ENCODE measurements at places on chromosomes 2 and 18.

DNA sequence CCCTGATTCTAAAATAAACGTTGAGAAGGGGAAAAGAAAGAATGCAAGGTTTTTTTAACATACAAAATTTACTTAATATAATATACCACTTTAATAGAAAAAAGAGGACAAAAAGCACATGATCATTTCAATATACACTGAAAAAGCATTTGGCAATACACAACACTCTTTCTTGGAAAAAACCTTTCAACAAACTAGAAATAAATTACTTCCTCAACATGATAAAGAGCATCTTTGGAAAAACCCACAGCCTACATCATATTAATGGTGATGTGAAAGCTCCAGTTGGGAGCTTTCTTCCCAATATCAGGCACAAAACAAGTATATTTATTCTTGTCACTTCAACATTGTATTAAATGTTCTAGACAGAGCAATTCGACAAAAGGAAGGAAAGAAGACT is 3.0 kb upstream of the POLR1B start:
- no peak for DNase-seq

GRCh38 chr2:189412330-189412953 is 28.8 kb upstream of the WDR75 start:
- no peak for DNase-seq

DNA sequence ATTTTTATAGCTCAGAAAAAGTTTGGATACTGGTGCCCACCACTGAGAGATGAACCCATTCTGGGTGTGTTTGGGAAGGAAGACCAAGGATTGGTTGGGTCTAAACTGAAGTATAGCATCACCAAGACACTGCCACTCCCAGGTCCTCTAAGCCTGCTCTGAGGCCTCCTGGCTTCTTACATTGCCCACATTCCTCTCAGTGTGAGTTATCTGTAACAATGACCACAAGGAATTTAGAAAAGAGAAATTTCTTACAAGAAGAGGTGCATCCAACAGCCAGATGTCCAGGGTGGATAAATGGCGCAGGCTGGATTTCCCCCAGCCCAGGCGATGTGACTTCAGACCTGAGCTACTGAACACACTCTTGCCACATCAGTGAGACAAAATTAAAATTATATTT is 1.6 kb upstream of the GPR45 start:
- DNase-seq, result no peak

DNA sequence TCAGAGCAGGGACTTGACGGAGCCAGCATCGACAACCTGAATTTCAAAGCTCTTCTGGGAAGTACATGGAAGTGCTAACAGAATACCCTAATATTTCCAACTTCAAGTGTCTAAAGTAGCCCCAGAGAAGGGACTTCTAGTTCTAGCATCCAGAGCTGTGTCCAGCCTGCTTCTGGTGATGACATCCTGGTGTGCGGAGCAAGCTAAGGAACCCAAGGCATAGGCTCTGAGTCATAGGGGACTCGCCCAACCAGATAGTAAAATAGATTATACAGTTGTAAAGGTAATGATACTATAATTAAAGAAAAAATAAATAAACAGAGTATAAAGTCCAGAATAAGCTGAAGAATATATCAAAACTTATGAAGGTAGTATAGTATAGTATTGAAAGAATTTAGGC is 108.1 kb upstream of the SERPINE2 start:
- no peak for DNase-seq

- no peak for DNase-seq
Measured at GRCh38 chr2:218834685-218835084, 3.1 kb upstream of the PRKAG3 start.

DNA sequence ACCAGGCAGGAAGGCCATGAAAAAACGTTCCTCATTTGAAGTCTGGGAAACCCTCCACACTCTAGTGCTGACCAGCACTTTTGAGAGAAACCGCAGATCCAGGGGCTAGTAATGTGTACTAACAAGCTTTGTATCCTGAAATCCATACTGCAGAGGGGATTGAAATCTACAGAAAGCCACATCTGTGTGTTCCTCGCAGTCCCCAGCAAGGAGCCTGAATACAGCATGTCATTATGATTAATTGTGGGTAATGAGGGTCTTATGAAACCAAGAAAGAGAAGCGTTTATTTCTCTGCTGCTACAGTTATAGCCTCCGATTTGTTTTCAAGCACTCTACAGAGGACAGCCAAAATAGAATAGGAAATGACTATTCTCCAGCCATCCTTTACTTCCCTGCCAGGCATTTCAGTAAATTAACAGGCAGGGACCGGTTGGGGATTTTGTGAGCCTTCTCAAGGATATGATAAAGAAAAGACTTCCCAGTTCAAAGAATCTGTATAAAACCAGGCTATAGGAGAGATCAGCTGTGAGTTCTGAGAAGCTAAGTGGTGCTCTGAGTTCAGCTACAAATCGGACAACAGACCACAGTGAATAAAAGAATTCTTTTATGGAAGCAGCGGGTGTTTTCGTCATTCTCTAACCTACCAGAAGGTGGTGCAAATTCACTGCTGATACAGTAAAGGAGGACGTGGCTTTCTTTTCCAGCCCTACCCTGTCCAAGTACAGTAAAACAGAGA is 133.4 kb downstream of the INSIG2 start:
- DNase-seq, result no peak

- DNase-seq, result no peak
Measured at GRCh38 chr18:12336887-12337286, 28.8 kb downstream of the TUBB6 start.

DNA sequence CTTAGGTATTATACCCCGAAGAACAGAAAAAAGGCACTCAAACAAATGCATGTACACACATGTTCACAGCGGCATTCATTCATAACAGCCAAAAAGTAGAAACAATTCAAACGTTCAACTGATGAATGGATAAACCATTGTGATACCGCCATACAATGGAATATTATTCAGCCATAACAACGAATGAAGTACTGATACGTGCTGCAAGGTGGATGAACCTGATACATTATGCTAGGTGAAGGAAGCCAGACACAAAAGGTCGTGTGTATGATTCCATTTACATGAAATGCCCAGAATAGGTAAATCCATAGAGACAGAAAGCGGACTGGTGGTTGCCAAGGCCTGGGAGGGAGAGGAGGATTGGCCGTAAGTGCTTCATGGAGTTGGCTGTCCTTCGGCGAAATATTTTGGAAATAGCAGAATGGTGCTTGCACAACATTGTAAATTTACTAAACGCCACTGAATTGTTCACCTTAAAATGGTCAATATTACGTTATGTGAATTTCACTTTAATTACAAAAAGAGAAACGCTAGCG is 750 bp upstream of the RMP24 start:
- no peak for DNase-seq

DNA sequence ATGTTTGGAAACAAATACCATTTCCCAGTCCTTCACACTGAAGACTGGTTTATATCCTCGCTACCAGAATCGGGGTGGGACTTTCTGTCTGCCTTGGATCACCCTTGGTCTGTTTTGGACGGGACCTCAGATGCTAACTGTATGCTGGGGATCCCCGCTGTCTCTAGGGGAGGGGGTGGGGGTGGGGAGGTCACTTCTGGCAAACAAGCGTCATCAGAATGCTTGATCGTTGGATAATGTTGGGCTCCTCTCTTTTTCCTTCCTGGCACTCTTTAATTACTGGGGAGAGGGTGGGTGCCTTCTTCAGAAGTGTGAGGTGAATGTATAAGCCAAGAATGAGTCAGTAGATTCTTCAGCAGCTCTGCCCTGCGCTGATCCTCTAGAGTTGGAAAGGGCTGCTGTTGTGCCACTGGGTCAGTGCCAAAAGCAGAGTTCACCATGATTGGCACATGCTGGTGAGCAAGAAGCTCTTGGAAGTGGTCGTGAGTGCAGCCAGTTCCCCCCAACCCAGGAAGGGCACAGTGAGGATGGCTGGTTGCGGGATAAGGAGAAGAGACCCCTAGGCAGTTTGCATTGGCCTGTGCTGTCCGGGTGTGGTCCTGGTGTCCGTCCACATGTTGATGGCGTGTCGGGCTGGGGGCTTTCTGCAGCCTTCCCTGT is 32.2 kb downstream of the DGKD start:
- no peak for DNase-seq

GRCh38 chr18:8937160-8938094 is 165.1 kb upstream of the NDUFV2 start:
- DNase-seq, result no peak

- no peak for DNase-seq
Measured at GRCh38 chr2:84389794-84390193, 69.3 kb downstream of the SUCLG1 start.

DNA sequence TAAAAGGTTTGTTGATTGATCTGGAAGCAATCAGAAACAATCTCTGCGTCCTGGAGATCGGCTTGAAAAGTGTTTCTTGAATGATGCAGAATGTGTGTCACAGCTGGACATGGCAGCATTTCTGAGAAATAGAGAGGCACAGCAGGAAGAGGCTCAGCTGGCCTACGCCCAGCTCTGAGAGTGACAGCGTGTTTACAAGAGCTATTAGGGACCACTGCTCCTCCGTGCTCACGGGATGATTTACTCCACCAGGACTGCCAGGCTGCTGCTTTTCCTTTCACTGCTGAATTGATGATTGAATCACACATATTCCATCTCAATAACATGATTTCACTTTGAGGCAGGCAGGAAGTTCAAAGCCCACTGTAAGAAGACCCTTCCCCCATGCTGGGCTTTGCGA is 62.8 kb downstream of the GALNT14 start:
- no peak for DNase-seq

GRCh38 chr2:215998636-215999035 is 14.7 kb downstream of the MREG start:
- DNase-seq, result no peak

Data from GM18507 (cell line).